ENCODE measurements at places on chromosomes 6 and 20. TPM values are rescaled to one million over a fixed set of nuclear protein-coding genes. Genes with fewer than 3 reads are reported as not detected.

LTV1 gene
- total RNA-seq: 36.2 TPM

PTCRA gene
- not detected for total RNA-seq

PDE10A gene
- 3.4 TPM for total RNA-seq

TFAP2A gene
- total RNA-seq: 8.7 TPM

HDDC2 gene
- 62.1 TPM for total RNA-seq

CAPN11 gene
- total RNA-seq: not detected

THBS2 gene
- 0.07 TPM for total RNA-seq

MOG gene
- total RNA-seq: not detected

TDRD6 gene
- total RNA-seq: not detected

TGM3 gene
- not detected for total RNA-seq

ZBP1 gene
- total RNA-seq: not detected

GRCh38 chr6:163182696-163183095 is 231.8 kb upstream of the QKI start:
- DNase-seq: no peak

GRCh38 chr6:16872543-16873235 is 111.4 kb upstream of the ATXN1 start:
- DNase-seq: no peak

GRCh38 chr6:45959534-45960145 is 56.0 kb downstream of the CLIC5 start:
- DNase-seq: no peak

GRCh38 chr20:47024461-47024937 is 129.9 kb downstream of the EYA2 start:
- no peak for DNase-seq

DNA sequence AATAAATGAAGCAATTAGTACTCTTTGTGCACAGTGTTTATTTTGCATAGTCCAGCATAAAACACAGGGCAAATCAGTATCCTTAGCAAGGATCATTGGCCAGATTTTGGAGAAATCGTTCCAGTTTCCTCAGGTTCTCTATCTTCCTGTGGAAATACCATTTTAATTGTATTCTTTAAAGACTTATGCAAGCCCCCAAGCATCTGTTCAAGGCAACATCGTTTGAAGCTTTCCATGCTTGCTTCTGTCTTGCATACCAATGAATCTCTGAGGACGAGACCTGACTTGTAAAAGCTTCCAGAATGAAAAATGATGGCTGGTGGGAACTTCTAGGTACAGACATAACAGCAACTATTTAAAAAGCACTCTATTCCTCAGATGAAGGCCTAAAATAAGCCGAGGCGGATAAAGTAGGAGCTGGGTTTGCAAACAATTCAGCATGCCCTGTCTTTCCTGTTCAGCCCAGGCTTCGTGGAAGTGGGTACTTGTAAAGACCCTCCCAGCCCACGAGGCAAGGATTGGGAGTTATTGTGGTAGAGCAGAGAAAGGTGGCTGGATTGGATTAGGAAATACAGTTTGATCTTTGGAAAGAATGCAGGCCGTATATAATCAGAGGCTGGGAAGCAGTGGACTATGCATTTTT is 21.6 kb downstream of the NRSN1 start:
- DNase-seq: no peak

DNA sequence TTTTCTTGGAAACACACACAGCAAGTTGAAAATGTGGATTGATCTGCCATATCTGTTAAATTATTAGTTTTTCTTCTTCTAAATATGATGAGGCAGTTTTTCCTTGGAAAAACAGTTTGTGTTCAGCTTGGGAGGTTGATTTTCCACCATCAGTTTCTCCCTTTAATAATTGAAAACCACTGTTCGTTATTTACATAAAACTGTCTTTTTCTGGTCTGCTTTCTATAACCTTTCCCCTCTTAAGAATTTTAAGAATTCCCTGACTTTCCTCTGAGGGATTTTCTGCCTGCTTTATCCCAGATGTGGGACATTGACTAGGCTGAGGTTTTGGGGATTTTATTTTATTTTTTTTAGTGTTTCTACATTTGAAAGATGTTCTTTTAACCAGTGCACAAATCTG is 27.2 kb downstream of the DSE start:
- no peak for DNase-seq

GRCh38 chr20:45822857-45823256 is 4.3 kb downstream of the TNNC2 start:
- no peak for DNase-seq

DNA sequence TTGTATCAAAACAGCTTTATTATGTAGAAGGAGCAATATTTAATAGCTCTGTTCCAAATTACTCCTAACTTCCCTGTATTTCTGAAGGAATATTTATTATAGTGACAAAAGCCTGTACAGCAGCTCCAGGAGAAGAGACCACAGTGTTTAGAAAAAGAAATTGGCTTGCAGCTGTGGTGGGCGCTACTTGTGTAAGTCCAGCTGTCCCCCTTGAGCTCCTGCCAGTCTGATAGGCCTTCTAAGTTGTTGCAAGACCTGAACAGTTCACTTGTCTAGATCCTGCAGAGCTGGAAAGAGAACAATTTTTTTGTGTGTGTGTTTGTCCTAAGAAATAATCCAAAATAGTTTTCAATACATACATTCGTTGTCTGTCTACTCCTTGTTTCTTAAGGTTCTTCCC is 86.6 kb downstream of the JARID2 start:
- no peak for DNase-seq

GRCh38 chr20:49868964-49869363 is 46.4 kb downstream of the SPATA2 start:
- no peak for DNase-seq

- DNase-seq: no peak
These were observed 203.6 kb downstream of the PLCB1 start for GRCh38 chr20:8335495-8336195.

GRCh38 chr6:1986454-1987243 is 258.8 kb downstream of the GMDS start:
- DNase-seq: no peak

DNA sequence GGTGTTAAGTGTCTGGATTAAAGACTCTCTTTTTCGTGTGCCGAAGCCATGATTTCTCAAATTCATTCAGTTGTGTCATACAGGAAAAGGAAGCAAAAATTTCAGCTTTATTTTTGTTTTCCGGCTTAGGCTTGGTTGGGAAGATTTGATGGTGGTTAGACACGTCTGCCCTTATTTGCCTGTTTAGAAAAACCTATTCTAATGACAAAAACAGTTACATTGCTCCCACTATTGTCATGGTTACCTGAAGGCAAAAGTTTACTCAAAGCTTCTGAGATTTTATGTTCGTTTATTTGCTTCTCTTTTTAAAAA is 982 bp downstream of the DNAJC5 start:
- DNase-seq: no peak

- DNase-seq: no peak
These were observed 159.6 kb downstream of the MTHFD1L start for GRCh38 chr6:151025076-151025475.

GRCh38 chr20:54214566-54214965 is 6.7 kb downstream of the PFDN4 start:
- DNase-seq: no peak

DNA sequence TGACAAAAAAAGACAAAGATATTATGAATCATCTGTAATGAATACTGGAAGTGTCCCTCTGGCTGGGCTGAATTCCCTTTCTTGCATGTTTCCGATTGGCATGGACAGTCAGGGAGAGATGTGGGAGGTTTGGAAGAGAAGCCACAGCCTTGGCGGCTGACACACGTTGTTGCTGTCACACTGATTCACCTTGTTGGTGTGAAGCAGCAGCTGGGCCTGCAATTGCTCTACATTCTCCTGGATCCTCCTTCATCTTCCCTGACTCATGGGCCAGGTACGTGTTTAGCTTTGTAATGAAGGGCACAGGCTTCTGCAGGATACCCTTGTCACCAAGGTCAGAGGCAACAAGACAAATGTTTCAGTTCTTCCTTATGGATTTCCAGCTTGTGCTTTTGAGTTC is 13.4 kb upstream of the SMIM8 start:
- DNase-seq: no peak

GRCh38 chr20:35742741-35743523 is 872 bp upstream of the RBM39 start:
- DNase-seq: no peak

- DNase-seq: no peak
These were observed 208.7 kb downstream of the PRL start for GRCh38 chr6:22087960-22088706.

GRCh38 chr20:23358923-23359593 is 2.9 kb upstream of the GZF1 start:
- peak; percentile 18 for DNase-seq

- no peak for DNase-seq
These were observed 468.2 kb downstream of the PKHD1 start for GRCh38 chr6:51619042-51619799.

DNA sequence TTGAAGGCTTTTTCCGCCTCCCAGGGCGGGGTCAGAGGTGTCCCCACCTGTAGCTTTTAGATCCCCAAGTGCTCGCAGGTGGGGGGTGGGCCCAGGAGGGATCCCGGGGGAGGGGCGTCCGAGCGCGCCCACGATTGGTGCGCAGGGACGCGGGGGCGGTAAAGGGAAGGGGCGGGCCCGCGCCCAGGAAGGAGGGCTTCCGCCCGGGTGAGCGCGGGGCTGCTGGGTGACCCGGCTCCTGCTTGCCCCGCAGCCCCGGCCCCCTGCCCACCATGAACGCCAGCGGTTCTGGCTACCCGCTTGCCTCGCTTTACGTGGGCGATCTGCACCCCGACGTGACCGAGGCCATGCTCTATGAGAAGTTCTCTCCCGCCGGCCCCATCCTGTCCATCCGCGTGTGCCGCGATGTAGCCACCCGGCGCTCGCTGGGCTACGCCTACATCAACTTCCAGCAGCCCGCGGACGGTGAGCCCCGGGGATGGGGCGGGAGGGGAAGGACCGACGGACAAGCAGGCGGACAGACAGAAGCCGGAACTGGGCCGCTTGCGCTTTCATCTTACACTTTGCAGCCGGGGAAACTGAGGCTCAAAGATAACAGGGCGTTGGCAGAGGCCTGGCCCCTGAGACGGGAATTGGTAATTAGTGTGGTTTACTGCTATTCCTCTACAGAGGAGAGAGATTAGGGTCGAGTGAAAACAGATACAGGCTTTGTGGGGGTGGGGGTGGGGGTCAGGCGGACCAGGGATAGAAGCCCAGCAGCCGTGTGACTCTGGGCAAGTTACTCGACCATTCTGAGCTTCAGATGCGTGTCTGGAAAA is at the start of gene PABPC1L:
TSS of gene PABPC1L (plus strand) at position 189 of the 818 bp plus-strand sequence. CDS start at position 273, 84 bp downstream.
- peak; percentile 95 for DNase-seq

- DNase-seq: no peak
These were observed 10.4 kb downstream of the ZNF831 start for GRCh38 chr20:59173938-59174491.

DNA sequence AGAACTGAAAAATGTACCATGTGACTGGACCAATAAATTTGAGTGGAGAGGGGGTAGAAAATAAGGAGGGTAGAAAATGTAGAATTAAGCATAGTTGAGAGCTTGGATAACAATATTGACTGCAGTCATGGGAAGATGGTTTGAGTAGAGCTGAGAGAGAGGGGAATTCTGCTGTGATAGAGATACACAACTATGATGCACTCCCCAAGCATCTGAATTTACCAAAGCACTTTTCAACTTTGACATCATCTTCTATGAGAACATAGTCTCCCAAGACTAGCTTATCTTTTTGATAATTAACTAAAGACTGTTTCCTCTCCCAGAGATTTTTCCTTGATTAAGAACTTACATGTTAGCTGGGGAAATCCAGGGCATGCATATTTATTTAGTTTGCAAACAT is 103.1 kb downstream of the TNFRSF21 start:
- no peak for DNase-seq

GRCh38 chr6:81755551-81755950 is 3.1 kb upstream of the TENT5A start:
- no peak for DNase-seq

DNA sequence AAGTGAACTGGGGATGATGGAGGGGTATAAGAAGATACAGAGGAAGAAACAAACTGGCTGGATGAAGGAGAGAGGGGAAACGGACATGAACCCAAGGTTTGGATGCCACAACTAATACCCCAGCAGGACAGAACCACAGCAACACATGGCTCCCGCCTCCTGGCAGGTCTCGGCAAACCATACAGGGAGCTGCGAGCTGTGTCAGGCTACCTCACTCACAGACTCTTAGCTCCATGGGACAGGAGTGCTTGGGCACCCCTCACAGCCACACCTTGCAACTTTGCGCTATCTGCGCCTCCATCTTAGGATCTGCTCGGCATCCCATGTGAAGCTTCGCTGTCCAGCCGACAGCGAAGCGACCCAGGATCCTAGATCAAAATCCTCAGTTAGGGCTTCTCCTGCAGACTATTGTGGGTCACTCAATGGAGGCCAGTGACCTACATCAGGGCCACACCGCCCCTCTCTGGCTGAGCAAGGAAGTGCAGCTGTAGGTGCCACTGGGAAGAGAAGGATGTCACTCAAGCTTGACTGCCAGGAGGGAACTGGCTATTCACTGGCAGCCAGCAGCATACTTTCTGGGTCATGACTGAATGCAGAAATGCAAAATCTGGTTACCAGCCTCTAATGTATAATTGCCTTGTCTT is 174.4 kb upstream of the RIN2 start:
- DNase-seq: peak; percentile 70

Measured in Caco-2 (cell line).